Prostate gland (tissue), 2 donors: ENCODE measurements at places on chromosomes 7 and 10.

GRCh38 chr10:18760836-18761235 lies 101.6 kb downstream of the ARL5B start:
- no peak for DNase-seq

- DNase-seq, result no peak
These were observed 39.8 kb downstream of the SLC37A3 start for GRCh38 chr7:140358412-140359051.

DNA sequence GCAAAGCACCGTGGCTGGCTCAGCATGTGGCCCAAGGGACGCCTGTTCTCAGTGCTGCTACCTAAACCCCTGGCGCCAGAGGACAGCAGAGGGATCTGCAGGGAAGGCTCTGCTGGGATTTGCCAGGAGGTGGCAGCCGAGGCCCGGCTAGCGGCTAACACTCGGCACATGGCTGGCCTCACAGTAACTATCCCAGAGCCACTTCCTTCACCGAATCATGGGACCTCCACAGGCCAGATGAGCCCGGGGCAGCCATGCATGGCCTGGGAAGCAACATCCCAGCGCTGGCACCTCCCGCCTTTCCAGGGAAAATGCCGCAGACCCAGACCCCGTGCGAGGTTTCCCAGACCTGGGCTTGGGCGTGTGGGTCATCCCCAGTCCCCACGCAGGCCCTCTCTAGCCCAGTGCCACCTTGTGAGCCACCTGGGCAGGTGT lies 36.4 kb downstream of the DPYSL4 start:
- DNase-seq, result peak; percentile 64

DNA sequence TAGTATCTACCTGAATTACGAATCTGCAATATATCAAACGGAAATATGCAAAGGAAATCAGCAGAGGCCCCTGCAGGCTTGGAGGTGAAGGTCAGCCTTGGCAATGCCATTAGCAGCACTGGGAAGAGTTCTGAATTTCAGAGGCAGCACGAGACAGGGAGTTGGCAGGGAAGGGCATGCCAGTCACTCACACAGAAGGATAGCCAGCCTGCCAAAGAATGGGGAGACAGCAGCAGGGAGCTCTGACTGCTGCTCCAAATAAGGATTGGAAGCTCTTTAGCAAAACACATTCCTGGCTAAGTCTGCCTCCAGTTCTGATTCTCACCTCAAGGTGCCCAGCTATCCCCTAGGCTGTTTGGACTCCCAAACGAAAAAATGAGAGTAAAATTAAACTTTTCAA lies 188.0 kb downstream of the PDE1C start:
- no peak for DNase-seq
